T-helper 9 cell (primary cell): ENCODE measurements at places on chromosomes 7 and 10.

DNA sequence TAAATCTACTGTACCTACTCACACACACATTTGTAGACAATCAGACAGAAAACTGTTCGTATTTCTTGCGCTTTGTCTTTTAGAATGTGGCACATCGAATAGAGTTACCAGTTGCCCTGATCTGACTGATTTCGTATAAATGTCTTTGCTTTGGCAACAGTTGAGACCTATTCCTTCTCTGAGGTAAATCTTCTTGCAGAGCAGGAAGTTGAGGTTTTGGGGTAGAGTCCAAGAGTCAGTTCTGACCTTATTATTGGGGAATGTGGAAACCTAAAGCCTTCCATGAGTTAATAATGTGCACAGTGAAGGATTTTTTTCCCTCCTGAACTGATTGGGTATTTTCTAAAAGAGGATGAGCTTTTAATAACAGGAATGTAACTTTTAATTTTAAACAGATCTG, 135.3 kb downstream of the KIAA1217 start:
- no peak for DNase-seq

DNA sequence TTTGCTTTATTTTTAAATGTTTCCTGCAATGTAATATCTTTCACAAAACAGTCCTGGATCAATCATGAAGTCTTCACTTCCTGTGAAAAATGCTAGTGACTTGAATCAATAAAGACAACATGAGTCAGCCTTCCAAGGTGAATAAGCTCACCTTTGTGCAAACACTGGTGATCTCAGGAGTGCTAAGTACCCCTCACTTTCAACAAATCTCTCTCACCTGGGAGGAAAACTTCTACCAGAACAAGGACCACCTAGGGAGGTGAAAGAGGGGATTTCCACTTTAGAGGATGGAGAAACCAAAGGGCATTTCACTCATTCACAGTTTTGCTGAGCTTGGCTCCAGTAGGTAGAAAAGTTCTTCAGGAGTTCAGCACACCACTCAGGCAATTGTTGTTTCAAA, 64.8 kb downstream of the CALD1 start:
- no peak for DNase-seq

- no peak for DNase-seq
Measured at GRCh38 chr10:71241830-71242621, 29.7 kb downstream of the UNC5B start.

DNA sequence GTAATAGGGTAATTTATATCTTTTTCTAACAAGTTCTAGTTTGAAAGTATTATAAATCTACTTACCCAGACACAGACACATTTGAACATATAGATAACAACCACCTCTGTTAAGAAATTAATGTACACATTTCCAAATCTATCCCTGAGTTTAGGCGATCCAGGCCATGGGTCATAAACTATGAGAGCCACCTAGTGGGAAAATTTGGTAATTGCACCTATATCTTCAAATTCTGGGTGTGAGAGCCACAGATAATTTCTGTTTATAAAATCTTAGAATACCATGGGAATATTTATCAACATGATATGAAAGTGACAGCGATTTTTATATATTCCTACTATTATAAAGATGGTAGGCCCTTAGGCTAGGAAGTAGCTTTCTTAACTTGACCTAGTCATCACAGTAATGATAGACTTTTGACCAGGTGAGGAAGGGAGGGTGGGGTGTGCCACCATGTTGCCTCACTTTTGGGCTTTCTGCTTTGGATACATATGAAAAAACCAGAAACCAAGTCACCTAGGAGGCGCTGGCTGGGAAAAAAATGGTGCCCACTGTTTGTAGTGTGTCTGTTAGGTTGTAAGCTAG, 8.0 kb upstream of the EPHA1 start:
- no peak for DNase-seq

DNA sequence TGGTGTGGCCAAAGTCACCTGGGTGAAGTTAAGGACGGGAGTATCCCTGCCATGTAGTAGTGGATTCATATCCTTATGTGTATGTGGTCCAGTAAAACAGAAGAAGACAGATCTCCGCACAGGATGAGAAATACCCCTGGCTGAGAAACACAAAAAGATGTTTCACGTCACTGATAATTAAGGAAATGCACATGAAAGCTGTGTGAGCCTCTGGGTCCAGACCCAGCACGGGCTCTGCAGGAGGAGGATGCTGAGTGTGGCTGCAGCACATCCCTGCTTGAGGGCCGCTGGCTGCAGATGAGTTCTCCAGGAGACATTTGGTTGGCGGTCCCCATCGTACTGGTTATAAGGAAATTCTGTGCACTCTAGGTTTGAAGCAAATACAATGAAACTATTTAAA, 8.2 kb upstream of the SUN1 start:
- DNase-seq = no peak

DNA sequence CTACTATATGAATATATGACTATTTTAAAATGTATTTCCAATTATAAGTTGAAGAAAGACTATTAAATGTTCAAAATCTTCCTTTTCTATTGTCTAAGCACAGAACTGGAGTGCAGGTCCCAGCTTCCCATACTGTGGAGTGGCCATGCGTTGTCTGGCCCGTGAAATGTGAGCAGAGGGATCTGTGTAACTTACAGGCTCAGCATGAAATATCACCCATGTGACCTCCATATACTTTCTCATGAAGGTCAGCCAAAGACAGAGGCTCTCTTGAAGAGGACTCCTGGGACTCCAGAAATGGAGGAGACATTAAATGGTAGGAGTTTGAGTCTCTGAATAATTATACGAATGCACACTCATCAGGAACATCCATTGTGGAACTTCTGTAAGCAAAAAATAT, 92.4 kb upstream of the CAV2 start:
- no peak for DNase-seq

GRCh38 chr10:132135053-132135872, 51.5 kb upstream of the DPYSL4 start:
- no peak for DNase-seq

GRCh38 chr7:135174941-135175340, 4.4 kb upstream of the CYREN start:
- DNase-seq = no peak

GRCh38 chr10:44786286-44786850, 124.8 kb upstream of the TMEM72 start:
- no peak for DNase-seq

- no peak for DNase-seq
Measured at GRCh38 chr7:106871793-106872571, 6.9 kb downstream of the PIK3CG start.

GRCh38 chr10:124198871-124199270, 105.5 kb upstream of the CHST15 start:
- DNase-seq = no peak

GRCh38 chr10:119250641-119251314, 43.4 kb downstream of the GRK5 start:
- no peak for DNase-seq

DNA sequence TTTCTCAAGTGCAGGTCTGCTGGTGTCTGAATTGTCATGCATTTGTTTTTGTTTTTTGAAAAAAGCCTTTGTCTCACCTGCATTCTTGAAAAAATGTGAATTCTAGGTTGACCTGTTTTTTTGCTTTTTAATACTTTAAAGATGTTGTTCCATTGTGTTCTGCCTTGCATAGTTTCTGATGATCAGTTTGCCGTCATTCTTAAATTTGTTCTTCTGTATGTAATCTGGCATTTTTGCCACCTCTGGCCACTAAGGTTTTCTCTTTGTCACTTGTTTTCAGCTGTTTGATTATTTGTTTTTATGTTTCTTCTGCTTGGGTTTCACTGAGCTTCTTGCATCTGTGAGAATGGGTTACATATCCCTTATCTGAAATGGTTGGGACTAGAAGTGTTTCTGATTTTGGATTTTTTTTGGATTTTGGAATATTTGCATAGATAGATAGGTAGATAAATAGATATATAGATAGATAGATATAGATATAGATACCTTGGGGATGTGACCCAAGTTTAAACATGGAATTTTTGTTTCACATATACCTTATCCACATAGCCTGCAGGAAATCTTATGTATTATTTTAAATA, 16.5 kb downstream of the MGMT start:
- DNase-seq = no peak

- DNase-seq = no peak
Measured at GRCh38 chr7:17407229-17407628, 108.8 kb downstream of the AHR start.

- no peak for DNase-seq
Measured at GRCh38 chr7:135980012-135980551, 2.9 kb upstream of the MTPN start.

- DNase-seq = no peak
Measured at GRCh38 chr10:114762811-114763210, 58.8 kb upstream of the FHIP2A start.

DNA sequence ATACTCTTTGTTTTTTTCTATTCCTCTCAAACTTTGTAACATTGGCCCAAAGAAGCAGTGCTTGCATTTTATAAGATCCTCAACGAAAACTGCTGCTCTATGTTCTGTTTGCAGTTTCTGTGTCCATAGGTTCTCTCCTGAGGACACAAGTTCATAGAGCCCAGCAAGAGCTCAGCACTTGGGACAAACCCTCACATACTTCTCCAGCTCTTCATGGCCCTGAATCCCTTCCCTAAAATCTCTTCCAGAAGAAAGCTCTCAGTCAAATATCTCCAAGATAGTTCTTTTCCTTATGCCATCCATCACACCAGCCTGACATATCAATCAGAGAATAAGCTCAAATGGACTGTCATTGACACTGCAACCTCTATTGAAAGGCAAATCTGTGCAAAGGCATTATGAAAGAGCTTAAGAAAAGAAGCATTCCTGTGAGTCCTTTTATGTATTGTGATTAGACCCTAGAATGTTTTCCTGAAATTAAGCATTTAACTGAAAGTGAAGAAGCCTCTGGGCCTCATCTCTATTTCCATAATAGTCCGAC, 405.5 kb downstream of the ANKRD7 start:
- no peak for DNase-seq

DNA sequence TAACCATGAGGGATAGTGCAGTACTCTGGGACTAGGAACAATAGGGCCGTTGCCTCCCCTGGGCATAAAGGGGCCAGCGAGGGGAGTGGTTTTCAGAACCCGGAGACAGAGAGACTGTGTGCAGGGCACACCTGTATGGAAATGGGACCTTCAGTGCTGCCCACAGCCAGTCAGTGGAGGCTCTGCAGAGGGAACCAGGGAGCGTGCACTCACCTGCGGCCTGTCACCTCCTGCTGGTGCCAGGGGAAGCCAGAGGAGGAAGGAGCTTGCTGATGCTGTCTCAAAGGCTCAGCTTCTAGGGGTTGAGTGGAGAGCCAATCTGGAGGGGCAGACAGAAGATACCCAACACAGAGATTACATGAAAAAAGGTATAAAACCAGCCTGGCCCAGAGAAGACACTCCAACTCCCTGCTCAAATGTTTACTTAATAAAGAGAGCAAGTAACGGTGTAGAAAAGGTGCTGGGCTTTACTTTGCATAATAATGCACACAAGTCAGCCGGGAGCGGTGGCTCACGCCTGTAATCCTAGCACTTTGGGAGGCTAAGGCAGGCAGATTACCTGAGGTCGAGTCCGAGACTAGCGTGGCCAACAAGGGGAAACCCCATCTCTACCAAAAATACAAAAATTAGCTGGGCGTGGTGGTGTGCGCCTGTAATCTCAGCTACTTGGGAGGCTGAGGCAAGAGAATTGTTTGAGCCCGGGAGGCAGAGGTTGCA, 35.5 kb upstream of the WAPL start:
- DNase-seq = no peak

GRCh38 chr7:114832906-114833595, 88.8 kb upstream of the MDFIC start:
- DNase-seq = no peak

GRCh38 chr7:100465702-100466311, 1.7 kb upstream of the SPACDR start:
- no peak for DNase-seq

DNA sequence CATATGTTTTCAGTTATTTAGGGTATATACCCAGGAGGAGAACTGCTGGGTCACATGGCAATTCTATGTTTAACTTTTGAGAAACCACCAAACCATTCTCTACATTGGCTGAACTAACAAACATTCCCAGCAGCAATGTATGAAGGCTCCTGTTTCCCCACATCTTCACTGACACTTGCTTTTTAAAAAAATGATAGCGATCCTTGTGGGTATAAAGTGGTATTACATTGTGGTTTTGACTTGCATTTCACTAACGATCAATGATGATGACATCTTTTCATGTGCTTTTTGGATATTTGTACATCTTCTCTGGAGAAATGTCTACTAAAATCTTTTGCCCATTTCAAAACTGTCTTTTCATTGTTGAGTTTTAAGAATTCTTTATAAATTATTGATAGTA, 51.2 kb upstream of the ANAPC16 start:
- DNase-seq = no peak

GRCh38 chr10:56975513-56975912, 614.5 kb upstream of the ZWINT start:
- DNase-seq = no peak

- no peak for DNase-seq
Measured at GRCh38 chr7:129782818-129783583, 169.8 kb downstream of the UBE2H start.

DNA sequence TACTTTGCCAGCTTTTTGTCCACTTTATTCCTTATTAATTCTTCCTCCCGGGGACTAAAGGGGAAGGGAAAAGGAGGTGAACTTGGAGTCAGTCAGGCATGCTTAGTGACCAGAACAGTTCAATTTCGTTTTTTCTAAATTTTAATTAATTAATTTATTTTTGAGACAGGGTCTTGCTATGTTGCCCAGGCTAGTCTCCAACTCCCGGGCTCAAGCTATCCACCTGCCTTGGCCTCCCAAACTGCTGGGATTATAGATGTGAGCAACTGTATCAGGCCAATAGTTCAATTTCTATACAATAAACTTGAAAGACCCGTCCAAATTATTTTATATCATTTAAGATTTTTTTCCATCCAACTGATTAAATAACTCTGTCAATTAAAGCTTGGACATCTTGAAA, 1.3 kb upstream of the SLF2 start:
- DNase-seq = no peak

DNA sequence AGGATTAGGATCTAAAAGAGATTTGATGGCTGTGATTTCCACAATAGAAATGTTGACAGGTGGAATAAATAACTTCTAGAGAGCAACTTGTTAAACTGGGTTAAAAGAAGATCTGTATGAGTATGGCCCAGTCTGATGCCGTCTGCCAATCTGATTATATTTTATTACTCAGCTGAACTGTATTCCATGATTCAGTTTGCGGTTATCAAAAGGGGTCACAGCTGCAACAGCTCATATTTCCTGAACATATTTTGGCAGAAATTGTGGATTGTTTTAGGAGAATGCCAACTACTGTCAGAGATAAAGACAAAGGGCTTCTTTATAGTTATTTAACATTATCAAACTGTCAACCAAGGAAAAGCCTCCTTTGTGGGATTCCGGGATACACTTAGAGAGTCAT, 244.8 kb upstream of the MINDY3 start:
- DNase-seq = no peak

DNA sequence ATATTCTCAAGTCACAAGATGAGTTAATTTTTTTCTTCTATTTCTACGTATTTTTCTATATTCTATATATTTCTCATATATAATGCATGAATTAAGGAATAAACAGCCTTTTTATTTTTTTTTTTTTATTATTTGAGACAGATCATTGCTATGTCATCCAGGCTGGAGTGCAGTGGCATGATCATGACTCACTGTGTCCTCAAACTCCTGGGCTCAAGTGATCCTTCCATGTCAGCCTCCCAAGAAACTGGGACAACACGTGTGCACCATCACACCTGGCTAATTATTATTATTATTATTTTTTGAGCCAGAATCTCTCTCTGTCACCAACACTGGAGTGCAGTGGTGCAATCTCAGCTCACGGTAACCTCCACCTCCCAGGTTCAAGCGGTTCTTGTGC, 1.5 kb downstream of the CLDN12 start:
- no peak for DNase-seq
